Tibial artery (tissue), 4 donors: ENCODE measurements at places on chromosomes 5 and 9.

GRCh38 chr5:125065741-125066140 lies 319.3 kb upstream of the ZNF608 start:
- DNase-seq: no peak

DNA sequence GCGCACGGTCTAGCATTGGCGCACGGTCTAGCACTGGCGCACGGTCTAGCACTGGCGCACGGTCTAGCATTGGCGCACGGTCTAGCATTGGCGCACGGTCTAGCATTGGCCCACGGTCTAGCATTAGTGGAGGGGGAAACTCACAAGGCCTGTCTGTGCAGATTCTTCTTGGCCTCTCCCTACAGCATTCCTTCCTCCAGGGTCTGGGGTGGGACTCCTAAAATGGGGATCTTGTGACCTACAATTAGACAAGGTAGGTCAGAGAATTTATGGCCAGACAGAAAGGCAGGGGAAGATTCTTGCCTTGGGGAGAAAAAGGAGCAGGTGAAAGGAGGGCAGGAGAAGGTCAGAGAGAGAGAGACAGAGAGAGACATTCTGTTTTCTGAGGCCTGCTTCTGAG lies 5.4 kb upstream of the GBGT1 start:
- DNase-seq: no peak

DNA sequence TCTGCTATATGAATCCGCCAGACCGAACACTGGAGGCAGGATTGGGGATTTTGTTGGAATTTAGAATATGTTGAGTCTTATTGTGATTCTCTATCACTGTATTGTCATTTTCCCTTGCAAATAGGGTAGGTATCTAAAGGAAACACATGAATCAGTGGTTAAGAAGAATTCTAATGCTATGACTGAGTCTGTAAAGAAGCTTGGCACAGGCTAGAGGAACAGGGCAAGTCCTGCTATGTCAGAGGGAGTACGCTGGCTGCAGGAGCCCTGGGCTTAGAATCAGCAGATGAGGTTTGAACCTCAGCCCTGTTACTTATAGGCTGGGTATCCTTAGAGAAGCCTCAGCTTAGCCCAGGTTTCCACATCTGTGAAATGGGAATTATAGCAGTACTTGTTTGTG lies 198.1 kb downstream of the NR3C1 start:
- DNase-seq: no peak

DNA sequence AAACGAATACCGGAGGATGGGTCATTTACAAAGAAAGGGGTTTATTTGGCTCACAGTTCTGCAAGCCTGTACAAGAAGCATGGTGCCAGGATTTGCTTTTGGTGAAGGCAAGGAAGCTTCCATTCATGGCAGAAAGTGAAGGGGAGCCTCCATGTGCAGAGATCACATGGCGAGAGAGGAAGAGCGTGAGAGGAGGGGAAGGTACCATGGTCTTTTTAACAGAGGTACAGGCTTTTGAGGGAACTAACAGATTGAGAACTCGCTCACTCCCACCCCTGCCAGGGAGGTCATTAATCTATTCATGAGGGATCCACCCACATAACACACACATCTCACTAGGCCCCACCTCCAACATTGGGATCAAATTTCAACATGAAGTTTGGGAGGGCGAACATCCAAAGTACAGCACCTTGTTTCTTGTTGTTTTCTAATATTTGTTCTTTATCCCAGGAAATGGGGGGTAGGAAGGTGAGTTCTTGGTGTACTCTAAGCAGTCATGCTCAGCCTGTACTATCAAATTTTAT lies 18.5 kb downstream of the TMC1 start:
- no peak for DNase-seq

DNA sequence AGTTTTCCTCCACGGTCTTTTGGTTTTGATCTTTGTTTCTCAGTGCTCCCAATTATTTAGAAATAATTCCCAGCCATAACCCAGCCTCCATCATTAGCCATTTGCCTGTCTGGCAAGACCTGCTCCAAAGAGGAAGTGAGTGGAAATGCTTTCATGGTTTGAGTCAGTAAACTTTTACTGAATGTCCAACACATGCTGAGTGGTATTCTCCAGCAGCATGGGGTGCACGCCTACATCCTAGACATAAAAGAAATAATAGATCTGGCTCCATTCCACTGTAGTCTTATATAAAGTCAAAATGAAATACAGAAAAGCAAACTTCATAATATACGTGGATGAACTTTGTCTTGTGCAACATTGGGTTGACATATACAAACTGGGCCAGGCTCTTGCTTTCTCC lies 757.2 kb downstream of the TLE1 start:
- DNase-seq: no peak

GRCh38 chr9:86674487-86674886 lies 272.8 kb downstream of the GAS1 start:
- no peak for DNase-seq

GRCh38 chr5:37839407-37840052 lies at the start of gene GDNF:
Gene GDNF, minus strand, starts transcription at chr5:37840041. Its CDS starts 5,245 bp downstream, at chr5:37834796.
- no peak for DNase-seq
